Camera-type eye (tissue), 1 donor: ENCODE measurements at places on chromosomes 3 and 15. TPM values are rescaled to one million over a fixed set of nuclear protein-coding genes. Genes with fewer than 3 reads are reported as not detected.

ACSBG1 gene
- total RNA-seq: 1.0 TPM

CPB1 gene
- 6.6 TPM for total RNA-seq

PLA2G4D gene
- not detected for total RNA-seq

PFKFB4 gene
- 9.6 TPM for total RNA-seq

PLA1A gene
- total RNA-seq: 1.3 TPM

CCDC54 gene
- not detected for total RNA-seq

ATR gene
- 60.7 TPM for total RNA-seq

DNASE1L3 gene
- total RNA-seq: 3.5 TPM

PLOD2 gene
- 77.2 TPM for total RNA-seq

GOLGA6L4 gene
- total RNA-seq: 3.5 TPM

FLNB gene
- total RNA-seq: 110 TPM

MCF2L2 gene
- 21.3 TPM for total RNA-seq

NR1I2 gene
- total RNA-seq: 0.38 TPM

ZWILCH gene
- total RNA-seq: 18.3 TPM

COLQ gene
- 5.0 TPM for total RNA-seq

PFN2 gene
- total RNA-seq: 222 TPM

CDC25A gene
- total RNA-seq: 4.6 TPM

CDHR4 gene
- total RNA-seq: not detected

CHRM5 gene
- 6.8 TPM for total RNA-seq
